Effector memory CD4-positive, alpha-beta T cell (primary cell): ENCODE measurements at places on chromosomes 12 and 14.

DNA sequence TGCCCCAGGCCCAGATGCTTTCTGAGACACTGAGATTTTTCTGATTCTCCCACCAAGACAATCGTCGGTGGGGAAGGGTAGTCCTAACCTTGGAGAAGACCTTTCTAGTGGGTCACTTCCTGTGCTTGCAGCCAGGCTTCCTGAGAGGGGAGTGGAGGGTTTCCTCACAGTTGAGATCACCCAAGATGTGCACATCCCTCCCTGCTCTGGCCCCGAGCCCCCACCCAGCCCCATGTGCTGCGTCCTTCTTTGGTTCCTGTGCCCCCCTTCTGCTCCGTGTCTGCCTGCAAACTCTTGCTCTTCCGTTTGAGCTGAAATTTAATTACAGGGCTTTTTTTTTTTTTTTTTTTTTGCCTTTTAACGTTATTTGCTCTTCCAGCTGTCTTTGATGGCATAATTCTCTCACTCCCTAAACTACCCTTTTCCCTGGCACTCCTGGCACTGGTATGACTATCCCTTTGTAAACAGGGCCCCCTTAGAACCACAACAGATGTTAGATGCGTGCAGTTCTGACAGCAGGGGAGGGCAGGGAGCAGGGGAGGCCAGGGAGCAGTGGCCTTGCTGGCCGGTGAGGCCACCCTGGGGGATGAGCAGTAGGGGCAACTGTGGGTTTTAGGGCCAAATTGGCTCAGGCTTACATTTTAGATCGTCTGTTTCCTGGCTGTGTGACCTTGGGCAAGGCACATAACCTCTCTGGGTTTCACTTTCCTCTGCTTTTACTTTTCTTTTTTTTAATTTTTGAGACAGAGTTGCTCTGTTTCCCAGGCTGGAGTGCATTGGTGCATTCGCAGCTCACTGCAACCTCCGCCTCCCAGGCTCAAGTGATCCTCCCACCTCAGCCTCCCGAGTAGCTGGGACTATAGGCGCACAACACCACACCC lies 144.5 kb downstream of the PHETA1 start:
- no peak for DNase-seq

DNA sequence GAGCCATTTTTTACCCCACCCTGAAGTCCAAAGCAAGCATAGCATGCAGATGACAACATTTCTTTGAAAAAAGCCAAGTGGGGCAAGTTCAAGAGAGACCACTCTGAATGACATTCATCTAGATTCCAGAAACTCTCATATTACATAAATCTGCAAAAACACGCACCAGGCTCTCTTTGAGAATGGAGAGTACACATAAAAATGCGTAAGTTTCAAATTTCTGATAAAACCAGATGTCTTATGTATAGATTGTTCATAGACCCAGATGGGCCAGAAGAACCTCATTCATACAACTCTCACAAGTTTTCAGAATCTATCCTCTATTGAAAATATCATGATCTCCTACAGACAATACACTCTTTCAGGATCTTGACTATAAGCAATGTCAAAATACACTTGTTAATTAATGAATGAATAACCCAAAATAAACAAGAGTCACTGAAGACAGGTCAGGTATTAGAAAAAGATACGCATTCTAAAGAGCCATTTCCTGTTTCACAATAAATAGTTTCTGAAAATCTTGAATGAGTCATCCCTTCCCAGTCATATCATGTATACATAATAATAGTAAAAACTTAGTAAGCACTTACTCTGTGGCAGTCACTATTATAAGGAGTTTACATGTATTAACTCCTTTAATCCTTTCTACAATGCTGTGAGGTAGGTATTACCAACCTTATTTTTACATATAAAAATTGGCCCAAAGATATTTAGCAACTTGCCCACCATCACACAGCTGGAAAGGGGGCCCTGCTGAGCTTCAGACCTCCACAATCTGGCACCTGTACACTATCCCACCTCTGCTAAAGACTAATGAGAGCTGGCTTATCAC lies 72.0 kb downstream of the PPP2R5E start:
- no peak for DNase-seq

- DNase-seq, result no peak
Measured at GRCh38 chr14:38210587-38211216, 3.0 kb downstream of the SSTR1 start.

GRCh38 chr14:33709283-33709682 lies 241.6 kb downstream of the EGLN3 start:
- DNase-seq, result no peak

GRCh38 chr14:71089971-71090370 lies 182.7 kb downstream of the PCNX1 start:
- DNase-seq, result no peak

DNA sequence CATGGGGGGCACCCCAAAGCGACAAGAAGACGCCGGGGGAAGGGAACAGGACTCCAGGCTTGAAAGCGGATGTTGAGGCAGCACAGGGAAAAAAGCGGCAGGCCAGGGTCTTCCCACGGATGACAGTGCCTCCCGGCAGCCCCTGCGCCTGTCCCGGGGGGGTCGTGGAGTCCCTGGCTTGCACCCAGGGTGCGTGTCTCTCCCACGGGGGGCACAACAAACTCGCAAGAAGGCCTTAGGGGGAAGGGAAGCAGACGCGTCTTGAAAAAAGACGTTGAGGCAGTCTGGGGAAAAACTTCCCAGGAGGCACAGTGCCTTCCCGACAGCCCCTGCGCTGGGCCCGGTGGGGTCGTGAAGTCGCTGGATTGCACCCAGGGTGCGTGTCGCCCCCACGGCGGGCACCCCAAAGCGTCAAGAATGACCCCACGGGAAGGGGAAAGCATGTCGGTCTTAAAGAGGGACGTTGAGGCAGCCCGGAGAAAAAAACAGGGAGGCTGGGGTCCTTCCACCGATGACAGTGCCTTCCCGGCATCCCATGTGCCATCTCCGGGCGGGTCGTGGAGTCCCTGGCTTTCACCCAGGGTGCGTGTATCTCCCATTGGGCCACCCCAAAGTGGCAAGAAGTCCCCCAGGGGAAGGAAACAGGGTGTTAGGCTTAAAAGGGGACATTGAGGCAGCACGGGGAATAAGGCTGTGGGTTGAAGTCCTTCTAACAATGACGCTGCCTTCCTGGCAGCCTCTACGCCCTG lies 159.9 kb upstream of the ALG10B start:
- no peak for DNase-seq

- no peak for DNase-seq
Measured at GRCh38 chr12:131085816-131086591, 132.3 kb downstream of the ADGRD1 start.

DNA sequence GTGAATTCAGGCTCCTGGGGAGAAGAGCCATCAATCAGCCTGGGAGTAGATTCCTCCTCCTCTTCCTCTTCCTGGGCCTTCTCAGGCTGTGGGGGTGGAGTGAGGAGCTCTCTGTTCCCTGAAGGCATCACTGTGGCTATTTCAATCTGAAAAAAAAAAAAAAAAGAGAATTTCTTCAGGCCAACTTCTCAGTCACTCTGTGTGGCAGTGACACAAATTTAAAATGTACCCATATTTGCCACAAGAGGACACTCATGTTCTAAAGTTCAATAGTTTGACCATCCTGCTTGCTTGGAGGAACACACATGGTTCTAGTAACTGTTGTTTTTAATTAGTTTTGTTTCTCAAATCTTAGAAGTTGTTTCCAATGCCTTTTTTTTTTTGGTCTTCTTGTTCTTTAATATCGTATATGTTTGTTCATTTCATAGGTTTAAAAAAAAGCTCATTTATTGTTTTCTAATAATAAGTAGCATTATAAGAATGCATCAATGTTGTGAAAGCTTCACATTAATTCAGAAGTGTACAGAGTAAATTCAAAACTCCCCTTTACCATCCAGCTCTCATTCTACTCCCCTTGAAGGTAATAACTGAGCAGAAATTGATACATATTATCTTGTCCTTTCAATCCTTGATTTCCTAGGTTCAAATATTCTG lies 23.3 kb upstream of the CCER1 start:
- DNase-seq, result no peak

DNA sequence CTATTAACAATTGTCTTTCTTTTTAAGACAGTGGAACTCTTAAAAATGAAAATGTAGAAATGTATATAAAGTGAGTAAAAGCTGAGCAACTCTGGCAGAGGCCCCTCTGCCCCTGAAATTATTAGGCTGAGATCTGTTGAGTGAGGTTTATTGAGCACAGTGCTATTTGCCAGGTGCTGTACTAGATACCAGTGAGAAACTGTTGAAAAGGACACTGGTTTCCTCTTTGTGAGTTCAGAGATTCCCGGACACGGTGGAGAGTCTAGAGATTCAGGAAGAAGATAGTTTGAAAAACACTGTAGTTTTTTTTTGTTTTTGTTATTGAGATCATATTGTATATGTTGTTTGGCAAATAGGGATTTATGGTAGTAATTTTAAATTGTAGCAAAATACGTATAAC lies 11.2 kb downstream of the ACVR1B start:
- no peak for DNase-seq

GRCh38 chr14:40119765-40120164 lies 687.5 kb upstream of the FBXO33 start:
- DNase-seq, result no peak

- no peak for DNase-seq
Measured at GRCh38 chr14:23017091-23017490, 7.1 kb upstream of the C14orf93 start.

DNA sequence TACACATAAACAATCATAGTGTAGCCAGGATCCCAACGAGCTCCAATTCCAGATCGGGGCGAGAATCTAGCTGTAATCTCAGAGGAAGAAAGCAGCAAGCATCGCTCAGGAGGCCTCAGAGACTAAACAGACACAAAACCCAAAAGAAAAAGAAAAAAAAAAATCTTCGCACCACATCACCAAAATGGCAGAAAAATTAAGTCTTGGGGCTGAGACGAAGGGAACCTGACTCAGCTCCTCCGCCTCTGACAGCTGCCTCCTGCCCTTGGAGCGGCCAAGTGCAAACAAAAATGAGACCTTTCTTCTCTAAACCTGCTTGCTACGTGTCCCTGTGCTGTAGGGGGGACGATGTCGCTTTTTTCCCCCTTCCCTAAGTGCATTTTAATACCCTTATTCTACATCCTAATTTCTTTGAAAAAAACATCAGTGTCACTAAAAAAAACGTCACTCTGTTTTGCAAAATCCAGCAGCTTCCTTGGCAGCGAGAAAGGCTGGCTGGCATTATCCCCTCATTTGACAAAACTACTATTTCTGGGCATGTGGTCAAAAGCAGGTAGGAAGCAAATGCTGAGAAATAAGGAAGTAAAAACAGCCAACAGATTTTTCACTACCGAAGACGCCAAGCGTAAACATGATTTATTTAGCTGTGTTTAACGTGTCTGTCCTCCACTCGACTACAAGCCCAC lies 30.5 kb downstream of the BCL11B start:
- no peak for DNase-seq

DNA sequence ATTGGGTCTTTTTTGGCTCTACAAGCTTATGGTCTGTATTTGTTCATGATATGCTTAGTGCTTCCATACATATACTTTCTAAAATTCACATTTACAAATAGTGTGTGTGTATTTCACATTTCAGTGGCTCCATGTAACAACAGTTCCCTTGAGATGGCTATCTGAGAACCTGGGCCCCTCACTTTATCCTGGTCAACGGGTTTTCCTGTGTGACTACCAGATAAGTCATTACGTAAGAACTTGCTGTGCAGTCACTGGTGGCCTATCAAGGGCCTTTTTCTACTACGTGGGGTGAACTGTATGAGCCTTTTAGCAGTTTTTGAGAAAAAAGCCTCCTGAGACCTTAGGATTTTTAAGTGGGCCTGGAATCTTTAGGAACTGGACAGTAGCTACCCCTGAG lies 454.1 kb downstream of the PCNX1 start:
- no peak for DNase-seq

DNA sequence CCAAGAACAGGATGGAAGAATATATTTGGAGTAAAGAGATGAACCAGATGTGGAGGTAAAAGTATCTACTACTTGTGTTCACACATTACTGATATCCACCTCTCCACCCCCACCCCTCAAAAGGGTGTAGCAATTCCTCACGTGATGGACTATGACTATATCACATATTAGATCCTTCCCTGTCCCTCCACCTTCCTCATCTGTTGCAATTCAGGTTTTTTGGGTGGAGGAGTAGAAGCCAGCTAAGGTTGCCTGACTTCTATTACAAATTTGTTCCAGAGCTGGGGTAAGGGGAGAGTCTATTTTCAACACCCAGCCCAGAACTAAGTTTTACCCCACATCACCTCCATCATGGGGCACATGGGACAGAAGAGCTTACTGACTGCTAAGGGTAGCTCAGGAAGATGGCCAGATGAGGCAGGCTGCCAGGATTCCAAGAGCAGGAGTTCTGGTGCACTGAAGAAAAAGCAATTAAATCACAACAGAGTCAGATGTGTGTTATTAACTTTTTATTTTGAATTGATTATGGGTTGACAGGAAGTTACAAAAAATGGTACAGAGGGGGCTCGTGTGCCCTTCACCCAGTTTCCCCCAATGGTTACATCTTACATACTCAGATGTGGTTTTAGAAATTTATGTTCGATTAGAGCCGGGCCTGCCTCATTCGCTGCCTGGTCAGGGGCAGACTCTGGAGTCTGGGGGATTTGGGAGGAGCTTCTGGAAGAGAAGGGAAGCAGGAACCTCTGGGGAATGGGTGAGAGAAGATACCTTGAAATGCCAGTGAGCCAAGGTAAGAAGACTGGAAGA lies 2.1 kb downstream of the RNASE13 start:
- no peak for DNase-seq

- DNase-seq, result no peak
Measured at GRCh38 chr12:2583091-2583497, 211.7 kb upstream of the FKBP4 start.

- DNase-seq, result no peak
Measured at GRCh38 chr14:100449225-100449987, 126.3 kb downstream of the SLC25A47 start.

DNA sequence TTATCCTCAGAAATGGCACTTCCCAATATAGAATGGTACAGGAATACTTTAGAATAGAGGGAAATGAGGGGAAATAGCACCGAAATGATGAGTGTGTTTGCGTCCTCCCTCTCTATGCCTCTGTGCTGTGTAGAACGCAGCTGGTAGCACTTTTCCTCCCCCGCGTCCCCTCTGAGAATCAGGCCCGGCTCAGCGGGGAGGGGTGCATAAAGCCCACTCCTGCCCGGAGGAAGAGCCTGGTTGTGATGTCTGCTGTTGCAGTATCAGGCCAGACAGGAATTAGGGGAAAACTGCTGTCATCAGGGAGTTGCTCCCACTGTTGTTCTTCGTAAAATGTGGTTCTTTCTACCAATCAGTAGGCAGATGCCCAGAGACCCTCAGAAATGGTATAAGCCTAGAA lies 76.0 kb downstream of the GALNT8 start:
- DNase-seq, result no peak

DNA sequence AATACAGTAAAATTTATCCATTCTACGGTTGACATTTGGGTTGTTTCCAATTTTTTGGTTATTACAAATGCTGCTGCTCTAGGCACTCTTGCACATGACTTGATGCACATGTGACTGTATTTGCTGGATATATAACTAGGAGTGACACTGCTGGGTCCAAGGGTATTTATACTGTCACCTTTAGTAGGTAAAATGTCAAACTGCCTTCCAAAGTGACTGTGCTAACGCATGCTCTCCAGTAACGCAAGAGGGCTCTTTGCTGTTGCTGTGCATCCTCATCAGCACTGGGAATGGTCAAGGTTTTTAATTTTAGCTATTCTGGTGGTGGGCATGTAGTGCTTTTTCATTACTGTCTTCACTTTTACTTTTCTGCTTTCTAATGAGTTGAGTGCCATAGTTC lies 62.3 kb downstream of the ACADS start:
- DNase-seq, result no peak
